ENCODE measurements at places on chromosomes 3 and 15.

- no peak for DNase-seq
Measured at GRCh38 chr15:40769274-40770146, at the start of gene C15orf62. C15orf62 (plus strand) TSS chr15:40769980; CDS start chr15:40770496, 516 bp downstream.

- no peak for DNase-seq
Measured at GRCh38 chr3:53146319-53146891, 14.6 kb upstream of the PRKCD start.

- DNase-seq = no peak
Measured at GRCh38 chr15:85457392-85457968, 77.1 kb downstream of the AKAP13 start.

DNA sequence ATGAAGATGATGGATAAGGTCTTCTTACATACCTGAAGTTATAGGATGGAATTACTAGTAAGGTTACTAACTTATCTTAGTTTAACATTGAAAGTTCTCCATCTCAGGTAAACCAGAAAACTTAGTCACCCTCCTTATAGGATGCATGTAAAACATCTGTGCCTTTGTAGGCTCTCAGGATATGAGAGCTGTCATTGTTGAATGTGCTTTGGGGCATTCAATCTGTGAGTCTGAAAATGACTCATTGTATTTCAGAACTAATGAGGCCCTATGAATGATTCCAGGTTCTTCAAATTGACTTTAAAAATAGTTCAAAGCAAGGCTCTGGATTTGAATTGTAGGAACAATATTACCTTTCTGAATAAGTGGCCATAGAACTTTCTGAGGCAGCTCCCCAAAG lies 237.7 kb upstream of the AZI2 start:
- DNase-seq = no peak

- DNase-seq = no peak
Measured at GRCh38 chr3:24137958-24138875, 193.1 kb downstream of the NR1D2 start.

All from left ventricle myocardium superior (tissue), 1 donor.